ENCODE measurements at places on chromosomes 4 and X.

GRCh38 chrX:13055486-13055885, 11.1 kb upstream of the FAM9C start:
- no peak for DNase-seq

GRCh38 chr4:105686571-105686970, 21.9 kb downstream of the INTS12 start:
- no peak for DNase-seq

- no peak for DNase-seq
These were observed 16.0 kb upstream of the HPGD start for GRCh38 chr4:174538123-174538875.

DNA sequence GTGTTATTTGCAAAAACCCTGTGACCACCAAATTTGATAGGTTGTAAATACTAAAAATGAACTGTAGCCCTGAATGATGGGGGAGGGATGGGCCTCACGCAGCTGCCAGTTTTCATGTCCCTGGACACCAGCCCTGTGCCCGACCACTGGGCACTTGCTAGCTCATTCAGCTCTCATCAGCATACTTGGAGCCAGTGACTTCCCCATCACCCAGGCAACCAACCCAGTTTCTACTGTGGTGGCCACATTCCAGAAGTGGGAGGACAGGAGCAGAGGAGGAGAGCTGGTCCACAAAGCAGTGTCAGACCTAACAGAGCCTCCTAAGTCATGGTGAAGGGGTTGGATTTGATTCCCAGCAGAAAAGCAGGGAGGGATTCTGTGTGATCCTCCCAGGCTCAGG, 128.2 kb downstream of the CPEB2 start:
- no peak for DNase-seq

DNA sequence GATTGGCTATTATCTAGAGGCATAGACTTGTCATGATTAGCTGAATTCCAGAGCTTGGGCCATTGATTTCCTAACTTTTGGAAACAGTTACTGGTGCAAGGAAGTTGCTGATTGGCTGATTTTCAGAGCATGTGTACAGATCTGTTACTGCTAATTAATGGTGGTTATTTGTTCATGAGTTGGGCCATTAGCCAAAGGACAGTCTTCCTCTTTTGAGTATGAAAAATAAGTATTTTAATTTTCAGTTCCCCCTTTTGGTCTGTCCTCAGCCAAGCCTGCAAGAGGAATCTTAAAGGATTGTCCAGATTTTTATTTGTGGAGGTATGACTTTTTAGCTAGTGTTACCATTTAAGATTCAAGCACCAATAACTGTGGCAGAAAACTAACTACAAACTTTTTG, 7.0 kb upstream of the DSPP start:
- no peak for DNase-seq

GRCh38 chrX:10797466-10797865, 177.1 kb upstream of the MID1 start:
- DNase-seq, result no peak

GRCh38 chr4:8585186-8585585, 5.0 kb downstream of the GPR78 start:
- DNase-seq, result no peak

GRCh38 chr4:159401226-159401712, 298.4 kb downstream of the RAPGEF2 start:
- DNase-seq, result no peak

GRCh38 chr4:23747281-23747735, 142.5 kb downstream of the PPARGC1A start:
- DNase-seq, result no peak

DNA sequence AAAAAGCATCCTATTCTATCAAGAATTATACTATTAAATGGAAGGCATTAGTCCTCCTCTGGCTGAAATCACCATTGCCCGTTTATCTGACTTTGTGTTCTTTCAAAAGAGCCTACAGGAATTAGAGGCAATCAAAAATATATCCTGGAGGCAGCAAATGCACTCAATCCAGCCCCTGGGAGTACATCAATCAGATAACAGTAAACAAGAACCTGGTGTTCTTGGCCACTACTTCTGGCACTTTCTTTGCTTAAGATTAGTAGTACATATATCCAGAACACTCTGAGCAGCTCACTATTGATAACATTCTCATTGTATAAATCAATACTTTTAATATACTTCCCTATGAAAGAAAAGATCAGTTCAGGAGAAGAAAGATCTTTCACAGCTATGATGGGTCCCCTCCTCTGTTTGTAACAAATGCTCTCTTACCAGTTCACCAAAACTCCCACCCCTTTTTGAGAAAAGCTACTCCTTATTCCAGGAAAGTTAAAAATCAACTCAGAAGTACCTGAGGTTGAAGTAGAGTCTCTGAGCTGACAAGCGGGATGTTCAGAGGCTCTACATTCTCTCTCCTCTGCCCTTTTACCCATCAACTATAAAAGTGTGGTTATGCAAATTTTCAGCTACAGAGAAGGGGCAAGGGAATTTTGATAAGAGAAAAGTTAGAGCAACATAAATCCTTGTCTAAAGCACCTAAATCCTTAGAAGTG, 176.0 kb downstream of the COX18 start:
- no peak for DNase-seq

DNA sequence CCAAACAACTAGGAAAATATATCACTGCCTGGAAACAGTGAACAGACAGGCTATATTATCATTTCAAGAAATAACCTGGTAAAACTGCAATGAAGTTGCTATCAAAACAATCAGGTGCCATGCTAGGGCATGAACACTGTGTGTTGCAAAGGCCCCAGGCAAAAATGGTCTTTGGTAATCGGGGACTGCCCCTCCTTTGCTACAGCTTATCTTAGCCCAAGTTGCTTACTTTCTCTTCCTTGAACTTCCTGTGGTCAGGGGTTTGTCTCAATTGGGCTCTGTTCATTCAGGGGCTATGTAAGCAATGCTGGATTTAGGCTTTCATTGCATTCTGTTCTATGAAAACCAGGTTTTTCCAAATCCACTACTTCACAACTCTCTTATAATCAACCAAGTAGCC, 30.4 kb downstream of the SCML1 start:
- DNase-seq, result no peak

GRCh38 chrX:106510713-106511403, 100.9 kb upstream of the RADX start:
- DNase-seq, result no peak

DNA sequence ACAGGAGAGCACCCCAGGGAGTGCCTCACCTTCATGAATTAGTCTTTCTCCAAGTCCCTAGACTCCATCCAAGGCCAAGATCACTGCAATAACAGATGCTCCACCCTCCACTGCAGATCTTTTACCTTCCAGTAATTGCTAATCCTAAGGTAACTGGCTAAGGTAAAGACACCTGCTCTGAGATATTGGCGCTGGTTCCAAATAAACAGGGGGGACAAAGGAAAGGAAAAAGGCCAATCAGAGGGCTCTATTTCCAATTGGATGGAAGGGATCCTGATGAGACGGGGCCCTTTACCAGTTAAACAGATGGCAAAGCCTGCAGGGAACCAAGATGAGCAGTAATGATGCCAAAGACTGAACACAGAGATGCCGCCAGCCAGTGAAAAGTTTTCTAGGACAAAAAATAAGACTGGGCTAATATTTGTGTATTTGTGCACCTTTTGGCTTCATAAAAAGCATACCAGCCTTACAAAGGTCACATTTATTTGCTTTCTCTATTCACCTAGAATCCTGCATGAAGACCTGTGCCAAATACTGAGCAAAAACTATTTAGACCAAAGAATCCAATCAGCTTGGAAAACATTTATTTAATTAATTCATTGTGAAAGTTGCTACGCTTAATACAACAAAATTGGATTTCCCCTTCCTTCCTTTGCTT, 148.5 kb downstream of the PPP3CA start:
- DNase-seq, result no peak

DNA sequence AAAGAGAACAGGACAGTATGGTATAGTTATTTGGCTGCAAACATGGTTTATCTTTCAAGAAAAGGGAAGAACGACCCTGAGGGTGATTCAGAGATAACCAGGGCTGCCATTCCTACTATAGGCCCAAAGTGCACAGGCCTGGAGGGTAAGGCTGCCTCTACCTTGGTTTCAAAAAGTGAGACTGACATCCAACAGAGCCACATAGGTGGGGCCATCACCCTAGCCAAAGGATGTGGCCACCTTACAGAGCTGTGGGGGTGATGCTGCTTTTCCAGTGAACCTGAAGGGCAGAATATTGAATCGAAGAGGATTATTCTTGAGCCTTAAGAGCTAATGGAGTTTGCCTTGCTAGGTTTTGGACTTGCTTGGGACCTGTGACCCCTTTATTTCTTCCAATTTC, 15.7 kb downstream of the SH2D1A start:
- DNase-seq, result no peak

GRCh38 chr4:96913441-96914080, 1073.7 kb downstream of the PDHA2 start:
- no peak for DNase-seq

GRCh38 chr4:7252510-7253340, 60.4 kb downstream of the SORCS2 start:
- DNase-seq, result no peak

DNA sequence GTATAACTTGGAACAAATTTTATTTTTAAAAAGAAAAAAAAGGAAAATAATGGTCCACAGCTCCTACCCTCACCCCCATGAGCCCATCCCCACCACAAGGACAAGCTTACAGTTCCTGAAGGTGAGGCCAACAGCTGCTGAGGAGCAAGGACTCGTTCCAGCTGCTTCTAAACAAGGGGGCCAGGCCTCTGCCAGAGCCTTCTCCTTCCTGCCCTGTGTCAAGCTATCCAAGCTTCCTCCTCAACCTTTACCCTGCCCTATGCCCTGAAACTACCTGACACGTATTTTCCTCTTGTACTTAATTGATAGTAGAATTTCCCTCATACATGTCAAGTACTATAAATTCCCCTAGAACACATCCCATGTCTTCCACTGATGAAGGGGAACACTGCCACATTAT, 8.8 kb downstream of the SH3D19 start:
- no peak for DNase-seq

GRCh38 chr4:40401631-40402030, 66.5 kb downstream of the CHRNA9 start:
- no peak for DNase-seq

DNA sequence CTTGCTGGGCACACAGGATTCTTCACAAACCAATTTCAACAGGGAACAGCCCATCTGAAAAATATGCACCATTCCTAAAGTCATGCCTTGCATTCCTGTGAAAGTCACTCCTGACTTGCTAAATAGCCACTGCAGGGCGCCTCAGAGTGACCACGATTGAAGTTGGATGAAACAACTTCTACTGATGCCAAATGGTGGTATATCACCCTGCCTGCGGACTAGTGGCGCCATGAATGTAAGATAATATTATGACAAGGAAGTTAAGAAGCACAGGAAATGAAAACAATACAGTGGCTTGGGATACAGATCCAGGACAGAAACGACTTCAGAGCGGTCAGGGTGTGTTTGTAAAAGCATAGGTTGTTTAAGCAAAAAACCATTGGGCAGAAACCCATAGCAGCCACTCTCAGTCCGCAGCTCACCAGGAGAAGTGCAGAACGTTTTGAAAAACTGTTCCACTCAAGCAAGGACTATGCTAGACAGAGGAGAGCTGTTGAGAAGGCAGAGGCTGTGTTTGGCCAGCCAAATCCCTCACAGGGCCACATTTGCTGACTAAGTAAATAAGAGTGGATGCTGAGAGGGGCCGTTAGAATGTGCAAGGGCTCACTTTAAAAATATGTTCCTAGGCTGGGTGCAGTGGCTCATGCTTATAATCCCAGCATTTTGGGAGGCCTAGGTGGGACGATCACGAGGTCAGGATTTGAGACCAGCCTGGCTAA, 250.4 kb downstream of the PTTG2 start:
- DNase-seq, result no peak

GRCh38 chrX:43813898-43814297, 68.4 kb downstream of the MAOB start:
- peak; percentile 24 for DNase-seq

DNA sequence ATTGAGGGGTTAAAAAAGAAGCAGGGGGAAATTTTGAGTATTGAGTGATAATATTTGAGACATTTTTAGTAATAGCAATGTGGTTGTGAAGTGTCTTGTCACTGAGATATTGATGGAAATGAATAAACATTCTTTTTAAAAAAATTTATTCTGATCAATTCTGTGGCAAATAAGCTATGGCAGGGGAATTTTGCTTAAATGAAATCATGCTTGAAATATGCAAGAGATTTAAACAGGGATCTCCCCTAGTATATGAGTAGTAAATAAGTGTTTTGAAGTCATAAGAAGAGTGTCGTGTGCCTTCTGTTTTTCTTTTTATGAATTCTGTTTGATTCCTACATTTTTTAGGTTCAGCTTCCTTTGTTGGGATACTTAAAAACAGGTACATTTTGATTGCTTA, 23.2 kb downstream of the IL15 start:
- DNase-seq, result no peak

GRCh38 chrX:66634272-66634671, 4.6 kb downstream of the EDA2R start:
- no peak for DNase-seq

GRCh38 chrX:151424505-151424904, 27.5 kb downstream of the VMA21 start:
- DNase-seq, result no peak

DNA sequence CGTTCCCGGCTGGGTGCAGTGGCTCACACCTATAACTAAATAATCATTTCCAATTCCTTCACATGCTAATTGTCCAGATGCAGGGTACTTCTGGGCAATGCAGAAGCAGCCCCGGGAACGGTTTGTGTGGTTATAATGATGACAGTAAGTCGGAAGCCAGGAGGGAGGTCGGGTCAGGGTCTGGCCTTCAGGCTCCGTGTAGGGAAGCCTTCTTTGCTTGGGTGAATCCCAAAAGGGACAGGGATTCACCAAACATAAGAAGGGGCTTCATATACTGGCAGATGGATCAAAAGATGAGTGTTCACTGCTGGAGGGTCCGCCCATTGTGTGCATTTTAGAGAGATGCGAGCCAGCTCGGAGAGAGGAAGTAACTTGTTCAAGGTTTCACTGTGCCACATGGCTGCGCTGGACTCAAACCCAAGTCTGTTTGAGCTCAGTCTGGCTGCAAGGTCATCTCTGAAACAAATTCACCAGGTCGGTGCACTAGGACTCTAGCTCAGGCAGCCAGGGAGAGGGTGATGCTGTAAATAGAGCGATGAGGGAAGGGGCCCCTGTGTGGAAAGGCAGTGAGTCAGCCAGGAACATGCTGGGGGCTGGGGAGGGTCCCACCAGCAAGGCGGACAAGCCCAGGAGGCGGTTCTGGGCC, 4.8 kb upstream of the KIAA0232 start:
- DNase-seq, result no peak

- peak; percentile 25 for DNase-seq
These were observed 16.2 kb upstream of the FHL1 start for GRCh38 chrX:136130931-136131833.

DNA sequence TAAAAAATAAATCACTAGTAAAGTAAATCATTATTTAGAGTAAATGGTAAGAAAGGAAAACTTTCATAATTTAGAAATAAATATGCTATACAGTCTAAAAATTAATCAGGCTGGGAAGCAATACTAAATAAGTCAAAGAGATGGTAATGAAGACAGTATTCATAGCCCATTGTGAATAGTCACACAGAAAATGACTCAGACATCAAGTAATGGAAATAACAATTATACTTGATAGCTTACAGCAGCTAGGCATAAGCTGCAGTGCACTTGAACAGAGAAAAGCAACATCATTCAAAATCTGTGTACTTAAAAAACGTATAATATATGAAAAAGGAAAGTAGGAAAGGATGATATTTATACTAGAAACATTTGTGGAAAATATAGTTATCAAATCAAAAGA, 642.5 kb upstream of the GNPDA2 start:
- DNase-seq, result no peak

- no peak for DNase-seq
These were observed 350.6 kb downstream of the CHIC1 start for GRCh38 chrX:73913580-73913979.
